LNCaP clone FGC (cell line): ENCODE measurements at places on chromosomes 2 and 18.

GRCh38 chr2:11709293-11709692 is 37.1 kb upstream of the LPIN1 start:
- DNase-seq = no peak

GRCh38 chr18:57660961-57661360 is 39.3 kb upstream of the NARS1 start:
- DNase-seq = no peak

- DNase-seq = no peak
These were observed 93.2 kb downstream of the ADD2 start for GRCh38 chr2:70674636-70675430.

GRCh38 chr18:26792661-26793060 is 72.8 kb downstream of the AQP4 start:
- no peak for DNase-seq

- no peak for DNase-seq
These were observed 48.3 kb upstream of the ACAA2 start for GRCh38 chr18:49861659-49862058.

DNA sequence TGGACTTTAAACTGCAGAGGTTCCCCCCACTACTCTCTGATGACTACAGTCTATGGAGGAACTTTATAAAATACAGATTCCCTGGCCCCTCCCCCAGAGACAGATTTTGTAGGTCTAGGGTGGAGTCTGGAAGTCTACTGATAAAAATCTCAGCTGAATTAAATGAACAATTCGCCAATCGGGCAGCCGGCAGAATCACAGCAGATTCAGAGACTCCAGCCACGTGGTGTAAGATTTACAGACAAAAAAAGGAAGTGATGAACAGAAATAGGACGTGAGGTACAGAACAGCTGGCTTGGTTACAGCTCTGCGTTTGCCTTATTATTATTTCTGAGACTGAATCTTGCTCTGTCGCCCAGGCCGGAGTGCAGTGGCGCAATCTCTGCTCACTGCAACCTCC is 21.4 kb upstream of the MTA3 start:
- no peak for DNase-seq

DNA sequence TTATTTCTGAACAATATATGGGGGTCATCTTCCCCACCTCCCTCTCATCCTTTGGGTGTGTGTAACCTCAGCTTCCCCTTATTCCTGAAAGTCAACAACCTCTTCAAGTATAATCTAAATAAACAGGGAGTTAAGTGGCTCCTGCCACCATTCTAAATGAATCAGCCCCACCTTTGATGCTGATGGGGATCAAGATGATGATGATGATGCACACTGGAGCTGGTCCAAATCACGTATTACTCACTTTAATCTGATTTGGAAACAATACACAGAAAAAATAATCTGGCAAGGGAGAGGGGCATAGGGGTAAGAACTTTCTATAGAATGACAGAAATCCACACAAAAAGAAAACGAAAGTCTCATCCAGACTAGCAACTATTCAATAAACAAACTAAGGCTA is 7.1 kb downstream of the ACVR1 start:
- DNase-seq = no peak

DNA sequence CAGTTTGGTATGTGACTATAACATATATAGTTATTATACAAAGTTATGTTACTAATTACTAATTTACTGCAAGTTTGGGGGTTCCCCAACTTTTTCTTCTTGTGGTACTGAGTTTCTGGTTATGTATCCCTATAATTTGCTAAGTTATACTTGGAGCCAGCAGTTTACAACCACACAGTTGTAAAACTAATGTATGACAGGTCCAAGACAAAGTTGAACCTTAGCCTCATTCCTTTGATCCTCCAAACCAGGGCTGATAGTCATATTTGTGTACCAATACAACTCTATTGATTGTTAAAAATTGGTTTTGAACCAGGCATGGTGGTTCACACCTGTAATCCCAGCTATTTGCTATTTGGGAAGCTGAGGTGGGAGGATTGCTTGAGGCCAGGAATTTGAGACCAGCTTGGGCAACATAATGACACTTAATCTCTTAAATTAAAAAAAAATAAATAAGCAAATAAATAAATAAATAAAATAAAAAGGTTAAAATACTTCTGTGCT is 24.3 kb downstream of the RELCH start:
- no peak for DNase-seq
